ENCODE measurements at places on chromosomes 12 and 14.

- no peak for DNase-seq
Observed at GRCh38 chr14:67079846-67080245, 109.4 kb upstream of the GARIN2 start.

GRCh38 chr14:74988131-74988530 lies 14.6 kb upstream of the EIF2B2 start:
- DNase-seq = no peak

DNA sequence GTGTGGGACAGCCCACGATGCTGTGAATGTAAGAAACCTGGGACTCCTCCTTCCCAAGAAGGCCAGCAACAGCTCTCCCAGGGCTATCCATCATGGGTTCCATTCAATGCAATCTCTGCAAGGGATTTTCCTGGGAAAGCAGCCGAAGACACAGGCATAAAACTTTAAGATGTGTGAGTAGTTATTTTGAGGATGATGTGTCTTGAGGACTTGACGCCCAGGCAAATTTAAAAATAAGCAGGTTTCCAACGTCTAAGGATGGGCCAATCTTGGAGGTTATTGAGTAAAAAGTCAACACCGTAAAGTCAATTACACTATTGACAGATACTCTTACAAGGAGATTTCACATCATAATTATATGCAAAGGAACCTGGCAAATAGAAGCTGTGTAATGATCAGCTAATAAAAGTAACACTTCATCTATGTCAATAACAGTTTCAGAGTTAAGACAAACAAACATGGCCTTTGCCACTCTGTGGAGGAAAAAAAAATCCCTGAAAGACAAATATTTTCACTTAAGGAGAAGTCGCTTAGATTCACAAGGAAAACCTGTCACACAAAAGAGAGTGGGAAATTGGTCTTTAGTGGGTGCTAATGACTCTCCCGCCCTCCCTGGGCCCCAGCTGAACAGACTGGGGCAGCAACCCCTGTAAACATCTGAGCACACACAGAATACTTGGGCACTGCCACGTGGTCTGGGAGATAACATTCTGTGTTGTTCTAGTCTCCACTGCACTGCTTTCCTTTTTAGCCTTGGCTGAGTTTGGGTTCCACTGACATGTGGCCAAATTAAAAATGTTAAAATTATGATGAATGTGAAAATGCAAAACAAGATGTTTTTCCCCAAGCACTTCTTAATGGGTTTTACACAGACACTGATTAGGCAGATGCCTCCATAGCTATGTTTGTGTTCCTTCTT lies 240.9 kb downstream of the FOXN3 start:
- no peak for DNase-seq

GRCh38 chr14:58772794-58773620 lies 135.2 kb downstream of the DACT1 start:
- no peak for DNase-seq

DNA sequence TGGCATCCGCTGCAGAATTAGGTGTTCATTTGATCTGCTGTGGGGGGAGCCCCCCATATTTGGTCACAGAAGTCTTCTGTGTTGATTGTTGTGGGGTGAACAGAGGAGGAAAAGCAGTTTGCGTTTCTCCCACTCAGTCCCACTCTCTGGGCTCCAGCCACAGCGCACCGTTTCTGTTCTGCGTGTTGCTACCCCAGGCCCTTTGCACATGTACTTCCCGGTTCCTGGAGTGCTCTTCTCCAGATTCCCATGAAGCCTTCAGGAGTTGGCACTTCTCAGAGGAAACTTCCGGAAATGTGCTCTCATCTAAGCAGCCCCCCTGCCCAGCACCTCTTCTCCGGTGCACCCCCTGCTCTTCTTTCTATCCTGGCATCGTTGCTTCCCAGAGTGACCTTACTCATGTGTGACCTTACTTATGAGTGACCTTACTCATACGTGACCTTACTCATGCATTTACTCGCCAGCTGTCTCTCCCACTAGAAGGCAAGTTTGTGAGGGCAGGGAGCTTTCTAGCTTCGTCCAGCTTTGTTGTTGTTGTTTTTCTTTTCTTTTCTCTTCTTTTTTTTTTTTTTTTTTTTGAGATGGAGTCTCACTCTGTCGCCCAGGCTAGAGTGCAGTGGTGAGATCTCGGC lies 93.7 kb downstream of the SCARB1 start:
- DNase-seq = no peak

DNA sequence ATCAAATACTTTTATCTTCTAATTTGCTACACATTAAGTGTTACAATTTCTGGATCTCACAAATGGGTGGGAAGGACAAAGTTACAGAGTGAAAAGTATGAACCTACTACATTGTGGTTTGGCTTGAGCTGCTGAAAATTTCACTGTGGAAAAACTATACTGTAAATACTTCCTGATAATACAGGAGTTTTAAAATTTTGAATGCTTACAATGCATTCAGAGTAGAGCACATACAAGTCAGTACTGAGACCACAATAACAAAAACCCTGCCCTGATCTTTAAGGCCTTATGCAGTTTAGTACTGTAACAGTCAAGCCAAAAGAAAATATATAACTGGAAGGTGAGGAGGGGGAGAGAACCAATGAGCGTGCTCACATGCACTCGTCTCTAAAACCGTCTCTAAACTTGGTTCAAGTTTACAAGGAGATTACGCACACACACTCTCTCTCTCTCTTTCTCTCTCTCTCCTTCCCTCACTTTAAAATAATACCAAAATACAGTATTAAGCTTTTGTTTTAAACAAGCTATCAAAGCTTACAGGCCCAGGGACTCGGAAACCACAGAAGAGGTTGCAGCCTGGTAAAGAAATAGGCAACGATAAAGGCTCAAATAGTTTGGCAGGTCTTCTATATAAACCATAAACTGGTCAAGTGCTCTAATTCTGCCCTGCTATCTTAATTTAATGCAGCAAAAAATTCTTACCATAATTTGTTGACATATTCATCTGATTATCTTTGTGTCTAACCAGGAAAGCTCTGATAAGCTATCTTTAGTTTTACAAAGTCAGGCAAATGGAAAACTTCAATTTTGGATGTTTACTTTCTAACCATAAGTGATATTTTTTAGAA lies 58.0 kb downstream of the ATF7 start:
- no peak for DNase-seq

DNA sequence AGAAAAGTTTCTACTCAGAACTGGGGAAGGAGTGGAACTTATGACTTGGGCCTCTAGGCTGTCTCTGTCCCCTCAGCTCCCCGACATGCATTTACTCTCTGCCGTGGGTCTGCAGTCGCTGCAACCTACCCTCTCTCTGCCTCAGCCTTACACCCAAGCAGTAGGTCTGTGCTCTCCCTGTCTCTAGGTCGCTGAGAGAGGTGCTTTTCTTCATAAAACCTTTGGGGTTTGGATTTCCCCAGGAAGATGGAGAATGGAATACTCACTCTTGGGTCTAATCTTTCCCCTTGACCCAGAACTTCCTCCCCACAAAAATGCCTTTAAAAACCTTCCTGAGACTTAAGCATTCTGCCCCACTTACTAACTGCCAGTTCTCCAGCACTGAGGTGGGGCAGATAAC lies 12.9 kb downstream of the GPR84 start:
- DNase-seq = no peak

- no peak for DNase-seq
Observed at GRCh38 chr12:6189028-6189427, 11.2 kb upstream of the CD9 start.

- DNase-seq = no peak
Observed at GRCh38 chr14:71062581-71063303, 155.5 kb downstream of the PCNX1 start.

DNA sequence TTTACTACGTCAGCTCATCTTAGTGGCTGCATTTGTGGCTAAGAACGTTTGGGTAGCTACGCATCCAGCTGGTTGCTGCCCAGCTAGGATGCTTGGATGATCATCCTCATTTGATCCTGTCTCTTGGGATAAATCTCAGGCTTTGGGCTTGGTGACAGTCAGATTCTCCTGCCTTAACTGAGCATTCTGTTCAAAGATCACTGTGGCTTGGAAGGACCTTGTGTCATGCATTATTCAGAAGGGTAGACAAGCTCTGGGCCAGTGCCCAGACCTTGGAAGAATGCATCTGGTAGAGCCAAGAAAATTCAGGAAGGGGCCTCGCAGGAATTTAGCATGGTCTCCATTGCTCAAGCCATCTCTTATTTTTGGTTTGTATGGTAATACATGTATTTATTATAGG lies 188.4 kb downstream of the NRXN3 start:
- no peak for DNase-seq

DNA sequence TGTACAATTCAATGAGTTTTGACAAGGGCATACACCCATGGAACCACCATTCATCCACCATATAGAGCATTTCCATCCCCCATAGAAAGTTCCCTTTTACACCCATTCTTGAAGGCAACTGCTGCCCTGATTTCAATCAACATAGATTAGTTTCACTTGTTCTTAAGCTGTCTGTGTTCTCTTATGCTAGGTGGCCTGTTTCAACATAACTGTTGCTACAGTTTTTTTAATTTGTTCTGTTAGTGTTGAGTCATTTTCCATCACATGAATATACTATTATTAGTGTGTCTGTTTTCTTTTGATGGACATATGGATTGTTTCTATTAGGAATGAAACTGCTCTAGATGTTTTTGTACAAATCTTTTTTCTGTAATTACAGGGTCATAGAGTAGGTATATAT lies 123.4 kb downstream of the PTPRQ start:
- DNase-seq = no peak

DNA sequence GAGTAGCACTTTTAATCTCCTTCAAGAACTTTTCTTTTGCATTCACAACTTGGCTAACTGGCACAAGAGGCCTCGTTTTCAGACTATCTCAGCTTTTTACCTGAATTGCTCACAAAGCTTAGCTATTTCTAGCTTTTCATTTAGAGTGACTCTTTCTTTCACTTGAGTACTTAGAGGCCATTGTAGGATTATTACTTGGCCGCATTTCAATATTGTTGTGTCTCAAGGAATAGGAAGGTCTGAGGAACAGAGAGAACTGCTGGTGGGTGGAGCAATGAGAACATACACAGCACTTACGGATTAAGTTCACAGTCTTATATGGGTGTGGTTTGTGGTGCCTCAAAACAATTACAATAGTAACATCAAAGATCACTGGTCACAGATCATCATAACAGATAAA lies 224.8 kb upstream of the NPAS3 start:
- DNase-seq = no peak

DNA sequence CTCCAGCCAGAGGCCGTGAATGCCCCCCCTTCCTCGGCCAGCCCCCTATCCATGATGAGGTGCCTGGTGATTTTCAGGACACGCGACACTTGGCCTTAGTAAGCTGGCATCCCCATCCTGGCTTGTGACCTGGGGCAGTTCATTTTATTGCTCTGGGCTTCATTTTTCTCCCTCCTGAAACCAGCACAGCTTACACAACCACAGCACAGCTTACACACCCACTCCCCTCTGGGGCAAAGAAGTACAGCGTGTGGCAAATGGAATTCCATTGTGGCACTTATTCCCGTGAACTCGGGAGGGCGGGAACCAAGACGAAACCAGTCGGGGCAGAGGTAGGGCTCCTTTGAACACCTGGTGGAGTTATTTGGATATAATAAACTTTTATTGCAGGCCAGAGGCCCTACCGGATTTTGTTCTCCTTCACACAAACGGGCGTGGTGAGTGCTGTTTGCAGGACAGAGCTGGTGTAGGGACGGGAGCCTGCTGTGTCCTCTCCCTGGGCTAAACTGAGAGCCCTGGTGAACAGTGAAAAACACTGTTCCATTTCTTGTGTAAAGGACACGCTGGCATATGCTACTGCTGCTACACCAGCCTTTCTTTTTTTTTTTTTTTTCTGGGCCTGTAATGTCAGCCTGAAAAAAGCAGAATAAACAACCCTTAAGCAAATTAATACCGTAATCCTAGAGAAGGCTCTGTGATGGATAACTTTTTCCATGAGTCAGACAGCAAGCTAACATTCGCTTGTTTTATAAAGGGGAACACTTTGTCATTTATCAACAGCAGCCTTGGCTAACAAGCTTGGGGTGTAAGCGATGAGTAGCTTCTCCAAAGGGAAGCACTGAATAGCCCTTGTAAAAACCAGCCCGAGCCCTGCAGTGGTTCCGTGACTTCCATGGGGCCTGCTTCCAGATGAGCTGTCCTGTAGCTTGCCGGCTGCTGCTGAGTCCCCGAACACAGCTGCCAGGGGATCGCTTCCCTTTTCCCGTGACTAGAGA lies 29.3 kb downstream of the CD9 start:
- no peak for DNase-seq

DNA sequence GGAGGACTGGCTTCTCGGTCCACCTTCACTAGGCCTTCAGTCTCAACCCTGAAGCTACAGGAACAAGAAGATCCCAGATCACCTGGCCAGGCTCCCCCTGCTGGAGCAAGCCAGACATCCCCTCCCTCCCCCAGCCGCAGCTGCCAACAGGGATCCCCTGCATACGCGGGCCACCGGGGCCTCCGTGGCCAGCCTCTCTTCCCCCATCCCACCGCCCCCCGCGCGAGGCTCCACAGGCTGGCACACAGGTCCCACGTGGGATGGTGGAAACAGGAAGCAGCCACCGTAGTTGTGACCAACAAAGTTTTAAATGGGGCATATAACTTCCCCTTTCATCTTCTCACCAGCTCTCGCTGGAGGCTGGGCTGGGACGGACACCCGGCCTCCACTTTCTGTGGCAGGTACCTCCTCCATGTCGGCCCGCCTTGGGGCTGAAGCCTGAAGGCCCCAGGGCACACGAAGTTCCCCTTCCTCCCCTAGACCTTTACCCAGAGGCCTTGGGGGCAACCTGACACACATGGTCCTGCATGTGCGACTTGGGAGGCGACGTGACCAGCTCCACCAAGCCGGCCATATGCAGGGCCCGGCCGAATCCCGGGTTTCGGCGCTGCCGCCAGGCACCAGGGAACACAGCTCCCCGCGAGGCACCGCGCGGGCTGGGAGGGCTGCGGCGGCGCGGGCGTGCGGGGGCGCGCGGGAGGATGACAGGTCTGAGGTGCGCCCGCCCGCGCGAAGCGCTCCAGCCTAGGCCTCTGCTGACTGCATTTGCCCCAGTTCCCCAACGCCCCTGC lies 44.4 kb upstream of the PNMA1 start:
- peak; percentile 80 for DNase-seq

DNA sequence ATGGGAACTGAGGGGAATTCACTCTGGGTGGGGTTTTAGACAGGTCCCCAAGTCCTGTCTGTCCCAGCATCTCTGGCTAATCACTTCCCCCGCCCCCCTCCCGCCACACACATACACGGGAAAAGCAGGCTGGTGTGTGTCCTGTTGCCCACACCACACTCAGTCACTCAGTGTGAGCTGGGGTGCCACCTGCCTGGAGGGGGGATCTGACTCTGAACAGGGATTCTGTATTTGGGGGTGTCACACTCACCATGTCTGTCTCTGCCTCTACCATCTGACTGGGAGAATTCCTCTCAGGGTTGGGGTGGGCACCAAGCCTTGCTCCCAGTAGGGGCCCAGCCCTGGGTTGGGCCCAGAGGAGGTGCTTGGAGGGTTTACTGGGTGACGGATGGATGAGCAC lies 31.1 kb downstream of the SH2B3 start:
- no peak for DNase-seq

DNA sequence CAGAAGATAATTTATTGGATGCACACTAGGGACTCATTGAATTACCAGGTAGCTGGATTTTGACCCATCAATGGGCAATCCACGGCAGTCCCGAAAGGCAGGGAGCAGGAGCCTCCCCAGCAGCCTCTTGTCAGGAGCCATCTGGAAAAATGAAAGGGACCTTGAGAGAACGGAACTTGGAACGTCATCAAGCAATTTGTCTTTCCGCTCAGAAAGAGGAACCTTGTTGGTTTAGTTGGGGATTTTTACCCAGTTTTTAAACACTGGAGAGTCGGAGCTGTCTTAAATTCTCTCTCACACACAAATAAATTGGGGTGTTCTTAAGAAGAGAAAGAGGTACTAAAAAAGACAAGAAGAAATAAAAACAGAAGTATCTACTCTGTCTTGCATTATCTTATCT lies 1351.7 kb upstream of the TMEM132C start:
- no peak for DNase-seq

GRCh38 chr14:73777420-73777819 lies 63.2 kb upstream of the PNMA1 start:
- DNase-seq = peak; percentile 51
